ENCODE measurements at places on chromosomes 11 and 22. TPM values are rescaled to one million over a fixed set of nuclear protein-coding genes. Genes with fewer than 3 reads are reported as not detected.

PISD gene
- 68.0 TPM for total RNA-seq

LGALS12 gene
- total RNA-seq, result not detected

JAML gene
- 13.9 TPM for total RNA-seq

GRCh38 chr22:29299136-29299900, 7.1 kb upstream of the GAS2L1 start:
- no peak for DNase-seq

DNA sequence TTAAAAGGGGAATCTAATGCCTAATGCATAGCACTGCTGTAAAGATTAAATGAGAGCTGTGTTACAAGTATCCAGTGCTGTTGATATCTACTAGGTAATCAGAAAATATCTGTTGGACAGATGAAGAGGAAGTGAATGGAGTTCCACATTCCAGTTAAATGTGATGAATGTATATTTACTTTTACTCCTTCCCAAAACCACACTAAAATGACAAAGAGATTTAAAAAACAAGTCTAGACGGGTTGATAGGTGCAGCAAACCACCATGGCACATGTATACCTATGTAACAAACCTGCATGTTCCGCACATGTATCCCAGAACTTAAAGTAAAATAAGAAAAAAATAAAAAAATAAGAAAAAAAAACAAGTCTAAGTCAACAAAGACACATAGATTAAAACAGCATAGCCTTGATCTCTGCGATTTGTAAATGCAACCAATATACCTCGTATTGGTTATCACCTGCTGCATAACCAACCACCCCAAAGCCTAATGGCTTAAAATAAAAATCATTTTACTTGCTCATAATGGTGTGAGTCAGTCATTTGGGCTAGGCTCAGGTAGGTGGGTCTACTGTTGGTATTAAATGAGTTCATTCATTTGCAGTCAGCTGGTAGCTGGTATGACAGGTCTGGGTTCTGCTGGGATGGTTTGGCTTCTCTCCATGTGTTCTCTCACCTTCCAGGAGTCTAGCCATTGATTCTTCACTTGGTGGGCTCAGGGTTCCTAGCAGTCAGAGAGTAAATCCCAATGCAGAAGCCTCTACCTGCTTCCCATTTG, 39.7 kb upstream of the SLC6A5 start:
- no peak for DNase-seq

DNA sequence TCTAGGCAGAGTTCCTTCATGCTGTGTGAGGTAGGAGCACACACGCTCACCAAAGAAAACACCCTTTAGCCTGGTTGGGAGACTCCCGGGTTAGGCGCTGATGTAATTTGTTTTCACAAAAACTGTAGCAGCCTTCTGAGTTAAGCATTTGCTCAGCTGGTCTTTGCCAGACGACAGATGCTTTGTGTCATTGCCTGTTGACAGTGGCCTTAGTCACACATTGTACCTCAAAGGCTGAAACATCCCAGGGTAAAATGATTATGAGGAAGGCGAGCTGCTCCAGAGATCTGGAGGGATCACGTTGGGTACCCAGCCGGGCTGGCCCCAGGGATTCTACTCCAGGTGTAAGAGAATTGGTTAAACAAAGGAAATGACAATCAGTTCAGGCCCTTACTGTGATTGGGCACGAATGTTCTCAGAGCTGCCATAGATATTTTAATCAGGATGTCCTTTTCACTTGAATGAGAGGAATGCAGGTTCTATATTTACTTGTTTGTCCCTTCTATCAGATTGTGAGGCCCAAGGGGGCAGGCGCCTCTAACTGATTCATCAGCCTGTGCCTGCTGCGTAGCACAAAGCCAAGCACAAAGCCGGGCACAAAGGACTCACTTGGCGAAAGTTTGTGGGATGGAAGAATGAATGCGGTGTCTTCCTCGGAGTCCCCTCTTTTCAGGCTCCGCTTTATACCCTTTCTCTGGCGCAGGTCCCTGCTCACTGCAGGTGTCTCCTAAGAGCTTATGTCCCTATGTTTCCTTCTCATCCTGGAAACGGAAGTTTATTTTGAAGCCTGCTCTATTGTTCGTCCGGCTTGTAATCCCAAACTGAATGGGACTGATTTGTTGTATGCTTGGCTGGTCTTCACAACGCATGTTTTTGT, 47.1 kb downstream of the ADM start:
- DNase-seq, result peak; percentile 77

DNA sequence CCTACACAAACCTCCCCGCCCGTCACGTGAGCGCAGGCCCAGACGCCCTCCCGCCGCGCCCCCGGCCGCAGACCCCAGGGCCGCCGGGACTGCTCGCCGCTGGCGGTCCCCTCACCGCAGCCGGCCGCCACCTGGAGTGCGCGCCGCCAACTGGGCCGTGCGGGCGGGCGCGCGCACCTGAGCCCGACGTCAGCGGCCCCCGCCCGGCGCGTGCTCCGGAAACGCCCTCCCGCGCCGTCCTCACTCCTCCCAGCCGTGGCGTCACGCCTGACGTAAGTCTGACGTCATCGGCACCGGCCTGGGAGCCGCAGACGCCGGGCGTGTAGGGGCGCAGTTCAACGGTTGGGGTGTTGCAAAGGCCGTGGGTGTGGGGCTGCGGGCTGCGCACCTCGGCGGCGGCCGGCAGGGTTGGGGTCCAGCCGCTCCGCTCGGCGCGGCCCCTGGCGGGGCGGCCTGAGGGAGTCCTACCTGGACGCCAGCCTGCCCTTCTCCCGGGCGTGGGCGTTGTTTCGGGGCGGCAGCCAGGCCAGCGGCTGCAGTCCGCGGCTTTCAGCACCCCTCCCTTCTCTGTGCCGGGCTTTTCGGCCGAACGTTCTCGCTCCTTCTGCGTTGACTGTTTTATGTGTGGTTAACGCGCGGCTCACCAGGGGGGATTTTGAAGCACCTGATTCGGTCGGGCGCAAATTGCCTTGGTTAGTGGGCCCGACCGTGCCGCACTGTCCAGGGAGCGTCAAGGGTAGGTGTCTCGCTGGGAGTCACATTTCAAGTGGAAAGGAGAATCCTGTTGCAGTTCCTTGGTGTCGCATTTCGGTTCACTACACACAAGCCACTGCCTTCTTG, at the start of gene JOSD1:
JOSD1 (minus strand) TSS at position 155 of the 840 bp plus-strand sequence. CDS start 956 bp downstream, outside the sequence.
- DNase-seq, result peak; percentile 96

- no peak for DNase-seq
These were observed 8.6 kb downstream of the TSSC4 start for GRCh38 chr11:2409126-2409525.

- no peak for DNase-seq
These were observed 614 bp downstream of the ANO3 start for GRCh38 chr11:26332572-26332915.

DNA sequence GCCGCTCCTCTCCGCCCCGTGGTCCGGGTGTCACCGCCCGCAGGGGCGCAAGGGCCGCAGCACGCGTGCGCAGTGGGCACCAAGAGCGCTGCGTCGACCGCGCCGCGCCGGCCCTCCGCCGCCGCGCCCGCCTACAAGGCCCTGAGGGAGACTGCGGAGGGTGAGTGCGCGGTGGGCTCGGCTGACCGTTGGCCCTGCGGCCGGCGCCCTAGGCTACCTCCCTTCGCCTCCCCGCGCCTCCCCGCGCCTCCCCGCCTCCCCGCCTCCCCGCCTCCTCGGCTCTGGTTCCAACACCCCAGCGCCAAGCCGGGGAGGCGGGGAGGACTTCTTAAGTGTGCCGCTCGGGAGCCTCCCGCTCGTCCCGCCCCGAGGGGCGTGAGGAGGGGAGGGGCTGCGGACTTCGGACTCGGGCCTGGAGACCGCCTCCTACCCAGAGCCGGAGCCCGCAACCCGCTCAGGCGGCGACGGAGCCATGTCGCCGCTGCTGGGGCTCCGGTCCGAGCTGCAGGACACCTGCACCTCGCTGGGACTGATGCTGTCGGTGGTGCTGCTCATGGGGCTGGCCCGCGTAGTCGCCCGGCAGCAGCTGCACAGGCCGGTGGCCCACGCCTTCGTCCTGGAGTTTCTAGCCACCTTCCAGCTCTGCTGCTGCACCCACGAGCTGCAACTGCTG, at the start of gene AQP11:
AQP11 (plus strand) TSS at position 433 of the 673 bp plus-strand sequence; CDS start at position 473, 40 bp downstream.
- DNase-seq, result peak; percentile 69

DNA sequence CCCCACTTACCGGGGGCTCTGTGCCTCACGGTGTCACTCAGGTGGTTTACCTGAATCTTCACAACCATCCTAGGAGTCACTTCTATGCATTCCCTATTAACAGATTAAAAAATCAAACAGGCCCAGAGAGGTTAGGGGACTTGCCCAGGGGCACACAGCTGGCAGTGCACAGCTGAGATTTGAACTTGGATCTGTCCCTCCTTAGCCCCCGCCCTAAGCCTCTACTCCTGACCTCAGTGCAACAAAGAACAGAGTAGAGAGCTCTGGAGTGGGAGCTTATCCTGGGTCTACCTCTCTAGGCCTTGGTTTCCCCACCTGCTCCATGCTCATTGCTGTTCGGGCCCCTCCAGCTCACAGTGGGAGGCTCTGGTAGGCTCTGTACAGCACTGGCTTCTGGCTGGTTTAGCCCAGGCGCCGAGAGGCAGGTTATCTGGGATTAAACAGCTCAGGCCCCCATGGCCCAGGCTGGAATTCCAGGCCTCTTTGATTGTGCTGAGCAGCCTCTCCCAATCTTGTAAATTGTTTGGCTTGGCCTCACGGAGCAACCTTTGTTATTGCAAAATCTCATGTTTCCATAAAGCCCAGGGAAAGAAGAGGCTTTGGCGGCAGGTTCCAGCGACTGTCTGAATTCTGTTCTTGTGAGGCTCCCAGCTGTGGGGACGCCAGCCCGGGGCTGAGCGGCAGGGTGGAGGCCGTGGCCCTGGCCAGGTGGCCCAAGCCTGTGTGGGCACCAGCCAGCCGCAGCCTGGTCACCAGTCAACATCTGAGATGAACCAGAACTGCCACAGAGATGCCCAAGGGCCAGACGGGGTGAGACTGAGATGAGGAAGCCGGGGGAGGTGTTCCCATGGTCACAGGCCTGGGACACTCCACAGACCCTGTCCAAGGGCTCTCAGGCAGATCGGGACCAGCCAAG, 28.9 kb upstream of the SHISAL1 start:
- no peak for DNase-seq

- DNase-seq, result no peak
These were observed 20.6 kb upstream of the SCGB1D1 start for GRCh38 chr11:62169448-62169847.

DNA sequence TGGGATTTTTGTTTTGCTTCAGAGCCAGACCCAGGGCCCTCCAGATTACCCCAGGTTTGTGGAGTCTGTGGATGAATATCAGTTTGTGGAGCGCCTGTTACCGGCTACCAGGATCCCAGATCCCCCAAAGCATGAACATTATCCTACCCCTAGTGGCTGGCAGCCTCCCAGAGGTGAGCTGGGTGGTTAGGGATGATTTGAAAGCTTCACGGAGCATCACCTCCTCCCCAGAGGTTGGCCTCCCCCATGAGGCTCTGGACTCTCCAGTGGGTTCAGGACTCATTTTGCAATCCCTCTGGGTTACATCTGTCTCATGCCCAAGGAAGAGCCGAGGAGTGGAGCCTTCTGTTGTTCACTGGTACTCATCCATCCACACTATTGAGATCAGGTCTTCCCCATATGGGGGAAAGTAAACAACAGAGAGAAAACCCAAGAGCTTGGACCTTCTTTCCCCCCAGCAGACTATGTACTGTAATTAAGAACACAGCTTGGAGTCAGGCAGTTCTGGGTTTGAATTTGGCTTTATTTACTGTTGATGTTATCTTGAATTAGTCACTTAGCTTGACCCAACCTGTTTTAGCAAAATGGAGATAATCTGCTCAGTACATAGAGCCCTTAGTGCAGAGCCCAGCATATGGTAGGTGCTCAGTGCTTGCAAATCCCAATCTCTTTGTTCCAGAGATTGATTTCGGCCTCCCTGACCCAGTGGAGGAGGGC, 2.5 kb downstream of the MRPL49 start:
- no peak for DNase-seq
